ENCODE measurements at places on chromosomes 3 and 15. TPM values are rescaled to one million over a fixed set of nuclear protein-coding genes. Genes with fewer than 3 reads are reported as not detected.

FILIP1L gene
- total RNA-seq: 25.5 TPM

DNA sequence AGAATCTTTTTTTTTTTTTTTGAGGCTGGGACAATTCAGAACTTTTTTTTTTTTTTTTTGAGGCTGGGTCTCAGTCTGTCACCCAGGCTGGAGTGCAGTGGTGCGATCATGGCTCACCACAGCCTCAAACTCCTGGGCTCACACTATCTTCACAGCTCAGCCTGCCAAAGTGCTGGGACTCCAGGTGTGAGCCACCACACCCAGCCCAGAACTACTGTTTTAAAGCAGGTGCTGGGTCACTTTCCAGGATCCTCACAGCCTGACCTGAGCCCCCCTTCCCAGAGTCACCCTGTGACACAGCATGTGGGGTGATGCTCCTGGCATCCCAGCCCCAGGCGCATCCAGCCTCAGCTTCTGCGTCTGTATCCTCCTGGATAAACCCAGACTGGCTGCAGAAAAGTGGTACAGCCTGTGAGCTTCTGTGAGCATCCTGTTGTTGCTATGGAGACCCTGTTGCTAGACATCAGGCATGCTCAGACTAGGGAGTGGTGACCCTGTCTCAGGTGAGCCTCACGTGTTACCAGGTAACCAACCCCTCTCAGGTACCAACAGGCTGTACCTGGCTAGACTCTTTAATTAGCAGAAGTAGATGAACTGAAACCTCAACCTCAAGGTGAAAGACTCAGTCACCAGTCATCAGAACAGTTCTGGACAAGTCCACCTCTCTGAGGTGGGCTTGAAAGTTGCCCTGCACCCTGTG, 15.0 kb downstream of the KLF13 start:
- H3K4me3 ChIP-seq: no peak overlapping the region
- H3K27ac ChIP-seq: no peak overlapping the region
- DNase-seq: no peak
- no peaks in the 10 kb centered on the region for H3K27me3 ChIP-seq
- peaks cover 4% of the 10 kb centered on the region for H3K4me1 ChIP-seq
- no peaks in the 10 kb centered on the region for H3K36me3 ChIP-seq

DNA sequence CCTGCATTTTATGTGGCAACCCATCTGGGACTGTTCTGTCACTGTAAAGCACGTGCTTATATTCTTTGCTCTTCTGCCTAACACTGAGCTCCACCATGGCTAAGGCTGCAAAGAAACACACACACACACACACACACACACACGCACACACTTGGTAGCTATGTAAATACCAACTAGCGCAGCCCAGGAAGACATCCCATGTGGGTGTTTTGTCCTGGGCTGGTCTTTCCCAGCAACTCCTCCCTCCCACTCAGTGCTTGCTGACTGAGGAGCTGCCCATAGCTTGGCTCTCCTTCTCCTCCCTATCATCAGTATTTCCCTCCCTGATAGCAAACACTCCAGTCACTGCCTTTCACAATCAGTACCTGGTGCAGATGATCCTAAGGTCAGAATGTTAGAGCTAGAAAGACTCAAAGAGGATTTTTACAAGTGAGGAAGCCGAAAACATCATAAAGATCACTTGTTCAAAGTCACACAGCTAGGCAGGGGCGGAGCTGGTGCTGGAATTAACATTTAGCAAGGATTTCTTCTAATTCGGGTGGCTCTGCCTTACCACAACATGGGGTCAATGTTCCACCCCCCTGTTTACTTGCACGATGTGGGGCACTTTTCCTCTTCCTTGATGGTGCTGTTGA, 377.1 kb upstream of the TBL1XR1 start:
- H3K36me3 ChIP-seq: no peaks in the 10 kb centered on the region
- H3K27ac ChIP-seq: no peak overlapping the region
- H3K27me3 ChIP-seq: no peaks in the 10 kb centered on the region
- H3K4me1 ChIP-seq: no peaks in the 10 kb centered on the region

DNA sequence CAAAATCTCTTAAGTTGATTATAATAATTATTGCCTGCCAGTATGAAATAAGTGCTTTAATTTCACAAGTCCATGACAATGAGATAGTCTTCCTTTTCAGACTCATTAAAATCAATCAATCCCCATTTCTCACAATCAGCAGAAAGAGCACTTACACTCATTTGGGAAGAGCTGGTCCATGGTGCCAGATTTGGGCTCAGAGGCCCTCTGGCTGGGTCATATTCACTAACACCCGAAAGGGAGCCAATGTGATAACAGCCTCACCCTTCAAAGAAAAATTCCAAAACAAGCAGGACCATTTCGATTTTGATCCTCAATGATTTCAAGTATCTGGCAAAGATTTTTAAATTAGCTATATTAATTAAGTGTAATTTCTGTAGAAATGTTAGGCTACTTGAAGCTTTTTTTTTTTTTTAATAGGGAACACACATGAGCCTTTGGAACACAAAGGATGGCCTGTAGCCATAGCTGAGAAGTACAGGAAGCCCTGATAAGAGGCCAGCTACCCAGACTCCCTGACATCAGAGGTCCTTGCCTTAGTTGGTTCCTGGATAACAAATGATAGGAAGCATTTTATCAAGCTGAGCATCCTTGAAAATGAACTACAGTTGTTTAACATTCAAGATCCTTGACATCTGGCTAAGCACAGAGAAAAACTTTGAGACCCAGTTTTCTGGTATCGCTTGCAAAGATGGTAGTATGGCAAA, 17.1 kb downstream of the MCF2L2 start:
- DNase-seq: no peak
- no peaks in the 10 kb centered on the region for H3K27me3 ChIP-seq
- no peaks in the 10 kb centered on the region for H3K36me3 ChIP-seq
- H3K4me1 ChIP-seq: no peaks in the 10 kb centered on the region

- no peak overlapping the region for H3K27ac ChIP-seq
- DNase-seq: no peak
- no peaks in the 10 kb centered on the region for H3K4me1 ChIP-seq
- H3K36me3 ChIP-seq: no peaks in the 10 kb centered on the region
- H3K27me3 ChIP-seq: no peaks in the 10 kb centered on the region
Measured at GRCh38 chr3:28542351-28542750, 193.7 kb upstream of the AZI2 start.

- no peaks in the 10 kb centered on the region for H3K36me3 ChIP-seq
- no peaks in the 10 kb centered on the region for H3K27me3 ChIP-seq
- no peak for DNase-seq
- no peaks in the 10 kb centered on the region for H3K4me1 ChIP-seq
Measured at GRCh38 chr3:52531860-52532516, 1.7 kb downstream of the NT5DC2 start.

All from kidney (tissue), 22 donors.